ENCODE measurements at places on chromosomes 2 and 18. TPM values are rescaled to one million over a fixed set of nuclear protein-coding genes. Genes with fewer than 3 reads are reported as not detected.
A peak's percentile ranks its signal among the peaks of the same experiment; 100 is the strongest.

DNA sequence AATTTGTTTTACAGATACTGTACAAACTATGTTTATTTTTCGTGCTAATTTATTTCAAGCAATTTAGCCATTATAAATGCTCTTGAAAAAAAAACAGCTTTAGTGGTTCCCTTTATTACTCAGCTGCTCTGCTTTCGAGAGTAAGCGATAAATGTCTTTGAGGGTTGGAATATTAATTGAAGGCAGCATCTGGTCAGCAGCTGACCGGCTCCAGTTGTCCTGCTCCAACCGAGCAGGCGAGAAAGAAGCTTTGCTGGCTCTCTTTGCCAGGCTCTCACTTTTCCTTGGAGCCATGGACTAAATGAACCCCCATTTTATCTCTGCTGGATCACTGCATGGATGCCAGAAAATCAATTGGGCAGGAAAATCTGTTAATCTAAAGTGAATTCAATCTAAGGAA, 147.4 kb downstream of the LNPK start:
- H3K36me3 ChIP-seq = no peaks in the 10 kb centered on the region
- no peak overlapping the region for H3K27ac ChIP-seq
- no peaks in the 10 kb centered on the region for H3K4me1 ChIP-seq
- H3K27me3 ChIP-seq = no peaks in the 10 kb centered on the region
- H3K4me3 ChIP-seq = no peak overlapping the region
- DNase-seq = no peak

DNA sequence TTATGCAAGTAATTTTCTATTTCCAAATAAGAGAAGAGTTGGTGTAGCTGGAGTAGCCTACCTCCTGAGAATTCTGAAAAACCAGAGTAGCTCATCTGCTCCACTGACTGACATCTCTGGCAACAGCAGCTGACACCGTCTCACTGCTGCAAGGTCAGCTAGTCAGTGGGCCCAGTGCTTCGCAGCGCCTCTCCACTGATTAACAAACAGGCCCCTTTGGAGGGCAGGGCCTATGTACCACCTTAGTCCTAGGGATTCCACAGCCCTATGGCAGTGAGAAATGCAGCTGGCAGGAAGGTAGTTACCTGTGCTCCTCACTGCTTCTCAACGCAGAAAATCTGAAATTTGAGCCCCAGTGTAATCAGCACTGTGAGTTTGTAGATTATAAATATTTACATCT, 97.5 kb downstream of the DLGAP1 start:
- H3K36me3 ChIP-seq = no peaks in the 10 kb centered on the region
- no peaks in the 10 kb centered on the region for H3K27me3 ChIP-seq
- H3K4me1 ChIP-seq = no peaks in the 10 kb centered on the region
- no peak overlapping the region for H3K27ac ChIP-seq
- DNase-seq = no peak

- H3K4me3 ChIP-seq = no peak overlapping the region
- peaks cover 50% of the 10 kb centered on the region for H3K4me1 ChIP-seq
- H3K27ac ChIP-seq = peak overlapping the region; percentile 75
- no peaks in the 10 kb centered on the region for H3K36me3 ChIP-seq
- peak; percentile 82 for DNase-seq
These were observed 30.7 kb downstream of the GPD2 start for GRCh38 chr2:156466739-156467405.

GRCh38 chr2:24008672-24009366, 1.1 kb upstream of the MFSD2B start:
- H3K4me1 ChIP-seq = peaks cover 9% of the 10 kb centered on the region
- H3K4me3 ChIP-seq = no peak overlapping the region
- no peaks in the 10 kb centered on the region for H3K36me3 ChIP-seq
- H3K27me3 ChIP-seq = peaks cover 13% of the 10 kb centered on the region

GRCh38 chr2:28752631-28753376, 1.2 kb downstream of the PPP1CB start:
- H3K36me3 ChIP-seq = no peaks in the 10 kb centered on the region
- peaks cover 37% of the 10 kb centered on the region for H3K4me1 ChIP-seq
- H3K27me3 ChIP-seq = no peaks in the 10 kb centered on the region
- no peak for DNase-seq
- peak overlapping the region; percentile 74 for H3K4me3 ChIP-seq
- peak overlapping the region; percentile 100 for H3K27ac ChIP-seq

DNA sequence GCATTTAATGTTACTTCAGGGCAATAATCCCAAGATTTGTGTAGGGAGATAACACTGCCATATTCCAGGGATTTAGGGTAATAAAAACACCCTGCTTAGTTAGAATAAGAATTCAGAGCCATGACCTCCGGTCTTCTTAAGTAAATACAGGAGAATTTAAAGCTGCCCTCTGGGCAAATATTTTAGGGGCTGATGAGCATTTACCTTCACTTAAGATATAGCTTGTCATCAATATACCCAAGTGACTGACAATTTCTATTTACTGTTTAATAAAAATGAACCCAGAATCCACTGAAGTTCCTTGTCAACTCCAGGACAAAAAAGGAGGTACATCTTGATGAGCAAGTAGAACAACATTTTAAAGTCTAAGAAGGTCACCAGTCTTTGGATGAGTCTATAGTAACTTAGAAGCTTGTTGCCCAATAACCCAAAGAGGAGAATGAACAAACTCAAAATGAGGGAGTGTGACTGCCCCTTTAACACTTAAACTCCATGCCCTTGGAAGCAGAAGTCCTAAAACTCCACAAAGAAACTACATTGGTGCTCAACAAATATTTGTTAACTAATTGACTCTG, 24.3 kb upstream of the IKZF2 start:
- H3K27me3 ChIP-seq = no peaks in the 10 kb centered on the region
- DNase-seq = no peak
- H3K4me3 ChIP-seq = no peak overlapping the region

GRCh38 chr2:187509667-187510417, 44.4 kb downstream of the TFPI start:
- H3K4me3 ChIP-seq = no peak overlapping the region
- no peak overlapping the region for H3K27ac ChIP-seq
- no peaks in the 10 kb centered on the region for H3K4me1 ChIP-seq

GRCh38 chr2:218003281-218003944, 618 bp upstream of the TNS1 start:
- H3K36me3 ChIP-seq = no peaks in the 10 kb centered on the region
- DNase-seq = peak; percentile 49
- peak overlapping the region; percentile 64 for H3K27ac ChIP-seq
- no peak overlapping the region for H3K4me3 ChIP-seq

GRCh38 chr2:207926989-207927300, 98.4 kb downstream of the PLEKHM3 start:
- DNase-seq = no peak
- no peaks in the 10 kb centered on the region for H3K27me3 ChIP-seq
- no peak overlapping the region for H3K4me3 ChIP-seq
- H3K27ac ChIP-seq = no peak overlapping the region
- H3K36me3 ChIP-seq = no peaks in the 10 kb centered on the region

GRCh38 chr2:38130876-38131275, 54.9 kb upstream of the CYP1B1 start:
- H3K27me3 ChIP-seq = no peaks in the 10 kb centered on the region
- H3K4me1 ChIP-seq = no peaks in the 10 kb centered on the region
- no peak for DNase-seq
- H3K36me3 ChIP-seq = no peaks in the 10 kb centered on the region
- no peak overlapping the region for H3K27ac ChIP-seq

- H3K4me3 ChIP-seq = no peak overlapping the region
- no peak overlapping the region for H3K27ac ChIP-seq
- no peaks in the 10 kb centered on the region for H3K4me1 ChIP-seq
- no peak for DNase-seq
- no peaks in the 10 kb centered on the region for H3K36me3 ChIP-seq
These were observed 289.0 kb downstream of the CNTNAP5 start for GRCh38 chr2:124314084-124314483.

GRCh38 chr2:233901884-233902283, 15.3 kb upstream of the TRPM8 start:
- no peak overlapping the region for H3K27ac ChIP-seq
- DNase-seq = no peak
- H3K27me3 ChIP-seq = no peaks in the 10 kb centered on the region
- no peak overlapping the region for H3K4me3 ChIP-seq
- H3K36me3 ChIP-seq = no peaks in the 10 kb centered on the region

DNA sequence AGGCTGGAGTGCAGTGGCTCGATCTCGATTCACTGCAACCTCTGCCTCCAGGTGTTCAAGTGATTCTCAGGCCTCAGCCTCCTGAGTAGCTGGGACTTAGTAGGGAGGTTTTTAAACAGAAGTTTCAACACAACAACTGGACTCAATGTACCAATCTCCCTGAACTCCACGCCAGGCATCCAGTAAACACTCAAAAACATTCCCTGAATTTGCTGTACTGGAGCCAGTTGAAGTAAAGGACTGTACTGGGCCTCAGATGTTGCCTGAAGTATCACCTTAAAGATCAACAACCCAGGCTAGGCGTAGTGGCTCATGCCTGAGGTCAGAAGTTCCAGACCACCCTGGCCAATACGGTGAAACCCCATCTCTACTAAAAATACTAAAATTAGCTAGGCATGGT, 22.4 kb downstream of the RAB1A start:
- H3K27me3 ChIP-seq = no peaks in the 10 kb centered on the region
- no peak for DNase-seq
- H3K27ac ChIP-seq = peak overlapping the region; percentile 1
- no peak overlapping the region for H3K4me3 ChIP-seq
- H3K4me1 ChIP-seq = peaks cover 33% of the 10 kb centered on the region

DNA sequence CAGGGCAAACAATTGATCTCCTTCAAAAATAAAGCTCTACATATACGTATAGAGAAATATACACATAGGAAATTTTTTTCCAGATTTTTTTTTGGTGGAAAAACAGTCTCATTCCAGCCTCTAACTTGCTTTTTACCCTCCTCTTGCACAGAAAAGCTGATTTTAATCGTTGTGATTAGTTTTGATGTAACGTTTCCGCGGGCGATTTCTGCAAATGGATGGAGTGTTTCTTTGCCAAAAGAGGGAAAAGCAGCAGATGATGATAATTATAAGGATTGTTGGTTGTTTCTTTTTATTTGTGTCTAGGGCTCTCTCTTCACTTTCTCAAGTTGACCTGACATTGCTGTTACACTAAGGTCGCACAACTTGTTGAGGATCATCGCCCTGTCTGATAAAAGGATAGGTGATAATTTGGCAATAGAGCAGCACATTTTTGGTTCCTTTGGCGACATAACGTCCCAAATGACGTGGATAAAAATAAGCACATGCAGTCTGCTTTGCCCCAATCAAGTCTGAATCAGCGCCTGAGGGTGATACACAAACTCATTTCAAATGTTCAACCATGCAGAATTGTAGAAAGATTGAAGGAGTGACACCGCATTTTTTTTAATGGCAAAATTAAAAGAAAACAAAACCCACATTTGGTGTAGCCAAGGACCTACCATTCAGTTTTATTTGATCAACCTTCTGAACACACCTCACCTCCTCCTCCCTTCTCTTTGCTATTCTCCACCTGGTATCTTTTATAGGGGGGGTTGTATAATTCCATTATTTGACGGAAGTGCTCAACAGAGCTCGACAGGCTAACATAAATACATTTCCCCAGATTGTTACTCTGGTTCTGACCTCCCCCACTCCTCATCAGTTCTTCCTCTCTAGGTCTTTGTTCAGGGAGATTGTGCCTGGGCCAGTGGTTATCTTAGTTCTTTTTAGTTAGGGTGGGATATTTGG, 109.6 kb upstream of the KCTD1 start:
- peak overlapping the region; percentile 92 for H3K27ac ChIP-seq
- peak overlapping the region; percentile 62 for H3K4me3 ChIP-seq
- H3K36me3 ChIP-seq = no peaks in the 10 kb centered on the region
- no peak for DNase-seq
- H3K27me3 ChIP-seq = no peaks in the 10 kb centered on the region
- no peaks in the 10 kb centered on the region for H3K4me1 ChIP-seq

GRCh38 chr2:235573331-235574221, 79.7 kb downstream of the AGAP1 start:
- H3K27me3 ChIP-seq = no peaks in the 10 kb centered on the region
- no peaks in the 10 kb centered on the region for H3K36me3 ChIP-seq
- peak overlapping the region; percentile 41 for H3K27ac ChIP-seq
- H3K4me1 ChIP-seq = peaks cover 22% of the 10 kb centered on the region

GRCh38 chr2:130947967-130948366, 111.3 kb downstream of the ARHGEF4 start:
- H3K27ac ChIP-seq = no peak overlapping the region
- H3K4me1 ChIP-seq = no peaks in the 10 kb centered on the region
- no peak overlapping the region for H3K4me3 ChIP-seq
- no peaks in the 10 kb centered on the region for H3K36me3 ChIP-seq

DNA sequence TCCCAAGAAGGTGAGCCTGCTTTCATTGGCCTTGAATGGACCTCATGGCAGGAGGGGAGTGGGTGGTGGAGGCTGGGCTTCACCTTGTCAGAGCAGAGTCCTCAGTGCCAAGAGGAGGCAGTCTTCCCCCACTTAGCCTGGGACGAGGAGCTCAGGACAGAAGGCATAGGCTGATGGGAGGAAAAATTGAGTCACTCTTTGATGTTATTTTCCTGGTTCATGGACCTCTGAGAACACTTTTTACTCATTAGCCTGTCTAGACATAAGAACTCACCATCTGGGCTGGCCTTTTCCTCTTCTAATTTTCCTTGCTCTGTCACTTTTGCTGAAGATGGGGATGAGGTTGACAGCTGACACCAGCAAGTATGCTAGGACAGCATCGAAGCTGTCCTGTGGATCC, 225.7 kb upstream of the TNP1 start:
- no peaks in the 10 kb centered on the region for H3K36me3 ChIP-seq
- no peak overlapping the region for H3K4me3 ChIP-seq
- no peaks in the 10 kb centered on the region for H3K27me3 ChIP-seq
- H3K4me1 ChIP-seq = no peaks in the 10 kb centered on the region
- no peak overlapping the region for H3K27ac ChIP-seq

DNA sequence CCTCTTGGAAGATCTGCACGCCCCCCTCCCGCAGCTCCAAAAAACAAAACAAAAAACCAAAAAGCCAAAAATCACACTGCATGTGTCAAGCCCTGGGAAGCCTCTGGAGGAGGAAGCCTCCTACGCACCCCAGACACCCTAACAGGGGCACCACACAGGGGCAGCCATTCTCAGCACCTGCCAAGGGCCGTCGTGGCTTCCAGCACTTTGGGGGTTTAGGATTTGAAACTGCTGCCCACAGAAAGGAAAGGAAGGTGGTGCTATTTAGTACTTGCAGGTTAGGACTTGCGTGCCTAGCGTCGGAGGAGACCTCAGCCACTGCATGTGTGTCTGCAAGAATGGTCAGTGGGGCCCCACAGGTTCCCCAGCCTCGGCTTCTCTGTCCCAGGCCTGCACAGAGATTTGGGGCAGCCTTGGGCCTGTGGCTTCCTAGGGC, 419 bp upstream of the GPR55 start:
- no peaks in the 10 kb centered on the region for H3K4me1 ChIP-seq

The GCA gene
- total RNA-seq = 31.2 TPM

The HAUS1 gene
- total RNA-seq = 22.1 TPM

The ABHD1 gene
- 0.71 TPM for total RNA-seq

The PROKR1 gene
- not detected for total RNA-seq

All from thyroid gland (tissue), 4 donors.